ENCODE measurements at places on chromosomes 16 and 17.

DNA sequence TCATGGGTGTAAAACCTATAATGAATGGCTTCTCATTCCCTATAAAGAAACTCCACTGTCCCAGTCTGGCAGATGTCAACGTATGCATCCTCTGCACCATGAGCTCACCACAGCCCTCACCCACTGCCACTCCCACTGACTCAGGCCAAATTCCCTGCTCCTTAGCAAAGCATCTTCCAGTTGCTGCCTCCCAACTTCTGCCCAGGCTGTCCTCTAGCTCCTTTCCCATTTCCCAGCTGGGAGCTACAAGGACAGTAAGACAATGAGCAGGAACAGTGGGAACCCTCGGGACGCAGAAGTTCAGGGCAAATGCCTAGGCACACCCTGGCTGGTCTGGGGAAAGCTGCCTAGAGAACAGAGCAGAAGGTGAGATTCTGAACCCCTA lies 9.1 kb upstream of the THAP11 start:
- no peak for DNase-seq

GRCh38 chr16:1134776-1135458 lies 18.0 kb upstream of the CACNA1H start:
- peak; percentile 51 for DNase-seq

- peak; percentile 55 for DNase-seq
These were observed 404.1 kb downstream of the WWOX start for GRCh38 chr16:78503602-78504001.

DNA sequence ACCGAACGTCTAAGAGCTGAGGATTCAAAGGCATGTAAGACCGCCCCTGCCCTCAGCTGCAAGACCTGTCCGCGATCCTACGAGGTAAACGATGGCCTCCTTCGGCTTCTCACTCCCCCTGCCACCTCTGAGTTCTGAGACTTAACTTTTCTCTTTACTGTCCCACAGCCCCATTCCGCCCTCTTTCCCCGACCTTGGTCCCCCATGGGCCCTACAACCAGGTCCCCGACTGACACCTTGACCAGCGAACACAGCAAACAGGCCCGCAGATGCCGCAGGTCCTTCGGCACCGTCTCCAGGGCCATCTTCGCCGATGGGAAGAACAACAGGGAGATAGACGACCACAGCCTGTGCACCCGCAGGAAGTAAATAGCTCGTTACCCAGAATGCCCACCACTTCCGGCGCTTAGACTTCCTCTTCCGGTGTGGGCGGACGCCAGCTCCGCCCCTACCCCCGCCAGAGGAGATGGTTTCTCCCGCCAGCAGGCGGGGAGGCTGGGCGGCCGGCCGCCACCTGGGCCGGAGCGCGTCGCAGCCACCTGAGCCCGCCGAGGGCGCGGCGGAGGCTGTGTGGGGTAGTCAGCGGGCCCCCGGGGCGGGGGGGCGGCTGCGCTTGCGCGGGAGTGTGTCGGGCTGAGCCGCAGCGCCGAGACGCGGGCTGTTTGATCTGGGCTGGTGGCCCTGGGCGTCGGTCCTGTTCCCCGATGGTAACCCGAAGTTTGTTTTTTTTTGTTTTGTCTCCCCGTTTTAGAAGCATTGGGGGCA lies at the start of gene SUPT4H1:
TSS of gene SUPT4H1 (minus strand) at position 371 of the 765 bp plus-strand sequence. CDS start at position 305, 66 bp downstream.
- peak; percentile 93 for DNase-seq

- peak; percentile 47 for DNase-seq
These were observed 5.9 kb upstream of the MAP2K3 start for GRCh38 chr17:21278450-21279197.

DNA sequence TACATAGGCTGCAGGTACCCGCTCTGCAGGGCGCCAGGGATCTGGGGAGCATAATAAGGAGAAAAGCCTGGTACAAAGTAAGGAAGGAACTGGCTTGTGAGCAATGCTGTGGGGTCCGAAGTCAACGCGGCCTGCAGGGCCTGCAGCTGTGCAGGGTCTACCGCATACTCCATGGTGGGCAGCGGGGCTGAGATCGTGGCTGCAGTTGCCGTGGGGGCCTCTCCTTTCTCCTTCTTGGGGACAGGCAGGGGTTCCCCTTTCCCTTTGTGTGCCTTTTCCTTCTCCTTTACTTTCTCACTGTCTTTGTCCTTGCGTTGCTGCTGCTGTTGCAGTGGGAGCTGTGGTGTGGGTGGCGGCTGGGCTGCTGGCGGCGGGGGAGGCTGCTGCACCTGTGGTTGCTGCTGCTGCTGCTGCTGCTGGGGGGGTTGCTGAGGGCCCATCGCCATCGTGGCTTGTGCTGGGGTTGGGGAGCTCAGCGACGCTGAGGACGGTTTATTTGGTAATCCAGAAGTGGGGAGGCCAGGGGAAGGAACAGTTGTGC lies 259.6 kb downstream of the ZFHX3 start:
- DNase-seq: no peak

- no peak for DNase-seq
These were observed 88.7 kb upstream of the CCL2 start for GRCh38 chr17:34166352-34166751.

DNA sequence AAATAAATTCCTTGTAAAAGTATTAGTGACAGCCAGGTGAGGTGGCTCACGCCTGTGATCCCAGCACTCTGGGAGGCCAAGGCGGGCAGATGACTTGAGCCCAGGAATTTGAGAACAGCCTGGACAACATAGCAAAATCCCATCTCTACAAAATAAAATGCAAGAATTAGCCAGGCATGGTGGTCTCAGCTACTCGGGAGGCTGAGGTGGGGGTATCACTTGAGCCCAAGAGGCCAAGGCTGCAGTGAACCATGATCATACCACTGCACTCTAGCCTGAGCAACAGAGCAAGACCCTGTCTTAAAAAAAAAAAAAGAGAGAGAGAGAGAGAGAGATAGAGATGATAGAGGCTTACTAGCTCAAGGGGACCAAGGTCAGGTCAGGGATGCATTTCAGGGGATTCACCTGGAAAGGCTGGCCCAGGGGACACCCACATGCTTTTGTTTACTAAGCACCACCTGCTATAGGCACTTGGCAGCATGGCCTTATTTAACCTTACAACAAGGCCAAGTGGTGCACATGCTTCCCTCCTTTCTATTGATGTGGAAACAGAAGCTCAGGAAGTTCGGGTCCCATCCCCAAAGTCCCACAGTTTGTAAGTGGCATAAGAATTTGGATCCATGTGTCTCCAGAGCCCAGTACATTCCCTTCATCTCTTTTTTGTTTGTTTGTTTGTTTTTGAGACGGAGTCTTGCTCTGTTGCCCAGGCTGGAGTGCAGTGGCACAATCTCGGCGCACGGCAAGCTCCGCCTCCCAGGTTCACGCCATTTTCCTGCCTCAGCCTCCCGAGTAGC lies 12.4 kb upstream of the SRCIN1 start:
- no peak for DNase-seq

DNA sequence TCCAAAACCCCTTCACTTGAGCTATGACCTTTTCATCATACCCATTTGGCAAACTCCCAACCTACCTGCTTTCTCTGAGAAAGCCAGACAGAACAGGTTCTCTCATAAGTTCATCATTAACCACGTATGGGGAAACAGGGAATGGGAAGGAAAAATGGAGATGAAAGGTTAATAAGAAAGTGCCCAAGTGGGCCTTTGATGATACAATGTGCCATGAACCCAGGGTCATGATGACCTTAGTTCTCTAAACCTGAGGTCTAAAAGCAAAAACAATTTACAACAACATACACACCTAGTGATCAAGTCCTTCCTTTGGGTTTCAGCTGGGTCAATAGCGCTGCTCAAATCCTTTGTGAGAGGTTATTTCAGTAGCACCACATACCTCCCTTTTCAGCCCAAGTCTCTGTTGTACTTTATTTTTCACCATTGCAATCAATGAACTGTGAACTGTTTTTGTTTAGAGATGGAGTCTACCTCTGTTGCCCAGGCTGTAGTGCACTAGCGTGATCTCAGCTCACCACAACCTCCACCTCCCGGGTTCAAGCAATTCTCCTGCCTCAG lies 14.5 kb upstream of the RANGRF start:
- peak; percentile 42 for DNase-seq

- peak; percentile 85 for DNase-seq
These were observed 3.3 kb downstream of the CISD3 start for GRCh38 chr17:38733282-38733981.

DNA sequence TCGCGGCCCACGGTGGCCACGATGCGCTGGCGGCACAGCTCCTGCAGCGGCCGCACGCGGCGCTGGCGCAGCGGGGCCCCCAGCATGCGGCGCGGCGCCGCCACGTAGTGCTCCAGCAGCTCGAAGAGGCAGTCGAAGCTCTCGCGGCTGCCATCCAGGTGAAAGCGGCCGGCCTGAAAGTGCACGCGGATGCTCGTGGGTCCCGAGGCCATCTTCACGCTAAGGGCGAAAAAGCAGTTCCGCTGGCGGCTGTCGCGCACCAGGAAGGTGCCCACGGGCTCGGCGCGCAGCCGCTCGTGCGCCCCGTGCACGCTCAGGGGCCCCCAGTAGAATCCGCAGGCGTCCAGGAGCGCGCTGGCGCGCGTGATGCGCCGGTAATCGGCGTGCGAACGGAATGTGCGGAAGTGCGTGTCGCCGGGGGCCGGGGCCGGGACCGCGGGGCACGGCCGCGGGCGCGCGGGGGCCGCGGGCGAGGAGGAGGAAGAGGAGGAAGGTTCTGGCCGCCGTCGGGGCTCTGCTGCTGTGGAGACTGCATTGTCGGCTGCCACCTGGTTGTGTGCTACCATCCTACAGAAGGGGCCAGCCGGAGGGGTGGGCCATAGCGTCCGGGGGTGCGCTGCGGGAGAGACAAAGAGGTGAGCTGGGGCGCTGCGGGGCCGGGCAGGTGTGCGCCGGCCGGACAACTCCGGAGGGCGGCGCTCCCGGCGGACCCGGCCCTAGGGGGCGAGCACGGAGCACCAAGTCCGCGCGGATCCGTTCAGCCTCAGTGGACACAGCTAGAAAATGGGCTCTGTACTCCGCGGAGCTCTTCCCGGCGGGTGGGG lies 879 bp downstream of the SOCS1 start:
- DNase-seq: peak; percentile 36

GRCh38 chr16:4032768-4033167 lies 83.5 kb downstream of the ADCY9 start:
- peak; percentile 94 for DNase-seq

- DNase-seq: no peak
These were observed 16.2 kb downstream of the ITGA3 start for GRCh38 chr17:50072130-50072529.

DNA sequence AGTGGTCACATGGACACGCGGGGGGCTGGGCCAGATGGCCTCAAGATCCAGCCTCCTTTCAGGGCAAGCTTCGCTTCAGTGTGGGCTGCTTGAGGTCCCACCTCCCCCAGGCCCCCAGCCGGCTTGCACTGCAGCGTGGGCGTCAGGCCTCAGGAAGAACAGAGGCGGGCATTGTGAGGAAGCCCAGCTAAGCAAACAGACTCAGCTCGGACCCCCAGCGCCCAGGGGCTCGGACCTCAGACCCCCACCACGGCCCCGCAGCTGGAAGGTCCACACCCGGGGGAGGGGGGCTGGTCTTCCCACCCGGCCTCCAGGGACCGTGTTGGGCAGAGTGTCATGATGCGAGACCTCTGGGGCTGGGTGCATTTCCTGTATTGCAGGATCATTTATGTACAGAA lies 24.7 kb upstream of the ZNF469 start:
- no peak for DNase-seq

DNA sequence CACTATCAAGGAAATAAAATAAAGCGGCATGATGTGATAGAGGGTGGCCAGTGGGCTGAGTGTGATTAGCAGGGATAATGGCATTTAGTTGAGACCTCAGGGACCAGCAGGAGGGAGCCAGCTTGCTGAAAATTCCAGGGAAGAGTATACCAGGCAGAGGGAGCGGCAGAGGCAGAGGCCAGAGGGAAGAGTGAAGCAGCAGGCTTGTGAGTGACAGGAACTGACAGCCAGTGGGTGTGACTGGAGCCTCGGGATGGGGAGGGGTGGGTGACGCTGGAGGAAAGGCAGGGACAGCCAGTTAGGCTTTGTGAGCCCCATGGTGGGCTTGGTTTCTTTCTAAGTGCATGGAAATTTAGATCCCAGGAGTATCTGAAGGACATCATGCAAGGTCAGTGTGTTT lies 209.7 kb upstream of the CACNG3 start:
- DNase-seq: no peak

DNA sequence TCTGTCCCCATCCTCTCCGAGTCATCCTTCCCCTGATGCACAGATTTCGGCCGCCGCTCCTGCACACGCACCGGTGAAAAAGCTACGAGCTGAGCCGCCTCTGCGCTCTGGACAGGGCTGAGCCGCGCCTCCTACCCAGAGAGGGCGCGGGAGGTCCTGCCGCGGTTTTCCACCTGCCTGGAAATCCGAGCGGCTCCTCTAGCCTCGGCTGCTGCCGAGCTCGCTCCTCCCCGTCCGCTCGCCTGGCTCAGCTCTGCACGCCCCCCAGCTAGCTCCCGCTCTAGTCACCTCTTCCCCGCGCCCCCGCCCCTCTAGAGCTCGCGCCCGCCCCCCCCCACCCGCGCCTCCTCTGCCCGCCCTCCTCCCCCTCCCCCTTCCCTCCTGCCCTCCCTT lies 198 bp upstream of the SHISA9 start:
- no peak for DNase-seq

DNA sequence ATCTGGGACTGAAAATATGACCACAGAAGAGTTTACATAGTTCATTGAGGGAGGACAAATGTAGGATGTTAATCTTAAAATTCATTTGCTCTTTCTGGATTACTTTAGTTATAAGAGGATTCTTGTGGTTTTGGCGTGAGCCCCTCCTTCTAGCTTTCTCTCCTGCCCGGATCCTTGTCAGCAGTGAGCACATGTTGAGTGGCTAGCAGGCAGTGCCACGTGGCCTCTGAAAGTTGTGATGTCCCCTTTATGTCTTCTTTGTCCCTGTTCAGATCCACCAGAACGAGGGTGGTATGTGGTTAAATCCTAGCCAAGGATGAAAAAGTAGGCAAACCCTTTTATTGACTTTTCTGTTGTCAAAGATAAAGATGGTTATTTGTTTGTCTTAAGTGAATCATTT lies 83.8 kb downstream of the GNAO1 start:
- DNase-seq: no peak

GRCh38 chr17:75346906-75347305 lies 57.7 kb upstream of the SLC25A19 start:
- DNase-seq: no peak

- DNase-seq: no peak
These were observed 25.1 kb downstream of the PLCG2 start for GRCh38 chr16:81804134-81804610.
